ENCODE measurements at places on chromosomes 1 and 21. TPM values are rescaled to one million over a fixed set of nuclear protein-coding genes. Genes with fewer than 3 reads are reported as not detected.

The OR6N1 gene
- not detected for polyA plus RNA-seq

The TMEM63A gene
- polyA plus RNA-seq = 34.4 TPM

The CELA3B gene
- not detected for polyA plus RNA-seq

- H3K27me3 ChIP-seq = peaks cover 49% of the 10 kb centered on the region
- H3K27ac ChIP-seq = no peak within 1 kb of the TSS
- peak; percentile 6 for DNase-seq
- H3K36me3 ChIP-seq = no peaks in the 10 kb centered on the region
These were observed at the start of gene TNFRSF8 for GRCh38 chr1:12063141-12064072. Gene TNFRSF8 (plus strand): TSS chr1:12063303. CDS start chr1:12063599, 296 bp downstream.

The BRDT gene
- not detected for polyA plus RNA-seq
